Esophagus squamous epithelium (tissue), 5 donors: ENCODE measurements at places on chromosomes 6 and 20.

- no peak for DNase-seq
These were observed 93.3 kb downstream of the CRYBG1 start for GRCh38 chr6:106453756-106454367.

GRCh38 chr6:161644521-161644920 is 370.7 kb upstream of the AGPAT4 start:
- DNase-seq = no peak

DNA sequence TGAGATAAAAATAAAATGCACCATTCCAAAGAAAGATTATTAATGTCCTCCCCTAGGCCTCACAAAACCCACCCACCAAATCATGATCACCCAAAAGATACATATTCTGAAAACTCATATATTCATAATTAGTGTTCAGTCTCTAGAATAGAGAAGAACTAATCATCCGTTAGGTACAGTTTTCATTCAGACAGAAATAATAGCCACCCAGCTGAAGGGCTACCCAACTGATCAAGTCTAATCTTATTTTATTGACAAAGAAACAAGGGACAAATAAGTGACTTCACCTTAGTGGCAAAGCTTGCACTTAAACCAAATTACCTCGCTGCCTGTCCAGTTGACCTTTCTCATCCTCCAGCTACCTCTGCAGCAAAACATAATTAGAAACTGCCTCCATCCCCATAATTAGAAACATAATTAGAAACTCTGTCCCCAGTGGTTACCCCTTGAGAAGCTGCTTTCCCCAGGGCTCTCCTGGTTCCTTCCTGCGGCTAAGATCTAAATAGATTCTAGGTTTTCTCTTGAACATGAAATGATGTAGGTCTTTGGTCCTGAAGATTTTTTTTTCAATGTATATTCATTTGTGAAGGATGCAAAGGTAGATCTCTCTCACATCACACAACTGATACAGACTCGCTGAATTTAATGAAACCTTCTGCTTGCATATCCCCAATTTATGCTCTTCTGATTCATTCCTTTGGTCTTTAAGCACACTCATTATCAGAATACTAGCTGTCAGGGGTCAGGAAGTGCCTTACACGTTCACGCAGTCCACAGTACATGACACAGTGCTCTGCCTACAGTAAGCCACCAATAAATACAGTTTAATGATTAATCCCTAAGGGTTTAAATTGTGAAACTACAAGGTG is 46.3 kb downstream of the HBS1L start:
- DNase-seq = no peak

DNA sequence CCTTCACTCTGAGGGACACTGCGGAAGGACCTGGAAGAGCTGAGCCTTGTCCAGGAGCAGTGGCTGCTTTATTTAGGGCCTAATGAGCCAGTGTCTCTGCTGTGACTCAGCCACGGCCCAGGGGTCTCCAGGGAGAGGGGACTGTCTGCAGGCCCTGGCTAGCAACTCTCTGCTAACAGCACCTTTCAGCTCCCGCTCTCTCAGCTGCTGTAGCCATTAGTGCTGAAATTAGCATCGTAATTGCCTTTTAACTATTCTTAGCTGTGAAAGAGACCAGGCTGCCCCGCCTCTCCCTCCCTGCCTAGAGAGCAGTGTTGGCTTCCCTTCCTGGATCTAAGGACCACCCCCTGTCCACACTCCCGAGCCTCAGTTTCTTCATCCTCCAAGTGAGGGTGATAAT is 53.1 kb upstream of the SLC32A1 start:
- DNase-seq = no peak

- DNase-seq = no peak
These were observed 383.8 kb upstream of the KHDRBS2 start for GRCh38 chr6:62669831-62670230.

DNA sequence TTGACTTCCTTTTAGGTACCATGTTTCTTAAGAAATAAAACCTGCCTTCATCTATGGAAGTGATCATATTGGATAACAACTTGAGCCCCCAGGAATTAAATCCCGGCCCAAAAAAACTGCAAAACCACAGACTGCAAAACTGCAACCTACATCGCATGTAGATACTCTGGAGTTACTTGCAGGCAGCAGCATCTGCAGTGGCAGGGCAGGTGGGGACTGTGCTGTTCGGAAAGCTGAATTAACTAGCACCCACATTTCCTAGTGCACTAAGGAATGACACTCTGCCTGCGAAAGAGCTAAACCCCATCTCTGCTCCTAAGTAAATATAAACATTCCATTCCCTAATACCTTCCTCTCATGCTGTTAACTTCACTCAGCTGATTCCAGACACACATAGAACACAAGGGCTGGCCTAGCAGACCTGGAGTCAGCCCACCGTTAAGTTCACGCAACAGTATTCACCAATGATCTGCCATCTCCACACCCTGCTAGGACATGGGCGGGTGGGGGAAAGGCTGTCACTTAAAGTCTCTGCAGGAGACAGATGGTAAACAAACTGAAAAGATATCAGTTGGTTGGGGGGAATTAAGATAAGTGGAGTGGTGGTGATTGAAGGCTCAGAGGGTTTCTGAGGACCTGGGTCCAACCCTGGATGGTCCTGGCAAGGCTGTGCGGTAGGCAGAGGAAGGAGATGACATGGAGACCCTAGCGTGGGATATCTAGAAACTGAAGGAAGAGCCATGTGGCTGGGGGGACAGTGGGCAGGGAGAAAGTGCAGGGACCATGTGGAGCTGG is 128.4 kb downstream of the SYCP2 start:
- no peak for DNase-seq

DNA sequence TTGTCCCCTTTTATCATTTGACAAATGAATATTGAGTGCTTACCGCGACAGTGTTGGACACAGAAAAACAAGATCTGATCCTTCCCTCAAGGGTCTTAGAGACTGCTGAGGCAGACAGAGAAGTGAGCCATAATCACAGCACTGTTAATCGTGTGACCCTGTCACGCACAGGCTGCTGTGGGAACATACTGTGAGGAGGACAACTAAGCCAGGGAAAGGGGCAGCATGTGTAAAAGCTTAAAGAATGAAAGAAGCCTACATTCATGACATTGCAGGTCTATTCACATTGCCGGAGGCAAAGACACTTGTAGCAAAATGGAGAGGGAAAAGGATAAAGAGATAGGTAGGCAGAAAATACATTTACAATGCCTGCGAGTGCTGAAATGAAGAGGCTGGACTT is 32.7 kb downstream of the TRDN start:
- no peak for DNase-seq

DNA sequence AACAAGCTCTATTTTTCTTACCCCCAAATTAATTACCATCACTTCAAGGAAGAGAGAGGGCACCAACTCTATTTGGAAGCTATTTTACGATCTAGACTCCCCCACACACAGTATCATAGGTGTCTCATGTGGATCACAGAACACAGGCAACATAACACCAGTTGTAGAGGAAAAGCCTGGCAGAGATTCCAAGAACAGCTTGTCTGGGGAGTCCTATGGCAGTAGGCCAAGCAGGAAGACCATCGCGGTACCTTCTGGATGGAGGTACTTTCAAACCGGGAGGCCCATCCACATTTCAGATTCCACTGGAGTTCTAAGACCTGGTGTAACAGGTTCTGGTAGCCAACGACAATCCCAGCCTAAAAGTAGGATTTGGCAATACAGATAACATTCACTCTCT is 37.6 kb upstream of the SPDEF start:
- no peak for DNase-seq

- DNase-seq = no peak
These were observed 1.4 kb upstream of the MARCKS start for GRCh38 chr6:113855500-113856374.

DNA sequence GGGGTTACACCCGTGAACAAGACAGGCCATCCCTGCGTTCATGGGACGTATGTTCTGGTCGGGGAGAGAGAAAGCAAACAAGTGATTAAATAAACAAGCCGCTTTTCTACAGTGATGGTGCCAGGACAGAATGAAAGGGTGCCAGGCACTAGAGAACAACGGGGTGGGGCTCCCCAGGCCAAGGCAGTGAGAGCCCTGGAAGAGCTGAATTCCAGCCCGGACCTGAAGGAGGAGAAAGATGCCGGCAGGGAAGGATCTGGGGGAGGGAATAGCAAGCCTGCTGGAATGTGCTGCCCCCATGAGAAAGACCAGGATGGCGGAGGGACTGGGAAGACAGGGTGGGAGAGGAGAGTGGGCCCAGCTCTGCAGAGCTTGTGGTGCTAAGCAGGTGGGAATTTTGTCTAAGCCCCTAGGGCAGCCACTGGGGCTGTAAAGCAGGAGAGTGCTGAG is 7.5 kb downstream of the SNAI1 start:
- DNase-seq = no peak
